Activated CD4-positive, alpha-beta T cell treated with anti-CD3 and anti-CD28 coated beads, Interleukin-2, Interleukin-4, amounts not matched to agents 100 ng/mL and 50 ng/mL, durations not matched to agents 16 hours and 8 hours (primary cell): ENCODE measurements at places on chromosomes 2 and 18.
A peak's percentile ranks its signal among the peaks of the same experiment; 100 is the strongest.

DNA sequence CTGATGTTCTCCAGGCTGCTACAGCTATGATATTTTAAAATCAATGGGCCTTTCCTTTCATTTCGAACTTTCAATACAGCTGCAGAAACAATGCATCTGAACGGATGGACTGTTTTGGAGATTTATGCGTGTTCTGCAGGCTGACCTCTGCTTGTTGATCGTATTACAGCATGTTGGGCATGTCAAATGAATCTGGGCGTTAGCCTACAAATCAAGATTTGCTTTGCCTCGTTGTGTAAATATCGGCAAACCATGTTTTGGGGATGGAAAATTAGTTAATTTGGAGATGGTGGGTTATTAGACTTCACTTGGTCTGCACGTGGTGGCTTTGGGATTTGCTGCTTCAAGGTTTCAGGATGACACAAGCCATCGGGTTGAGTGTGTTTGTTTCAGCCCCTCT is 129.3 kb downstream of the AGAP1 start:
- no peak for DNase-seq

- DNase-seq: no peak
Observed at GRCh38 chr2:161206471-161207032, 46.3 kb downstream of the TANK start.

DNA sequence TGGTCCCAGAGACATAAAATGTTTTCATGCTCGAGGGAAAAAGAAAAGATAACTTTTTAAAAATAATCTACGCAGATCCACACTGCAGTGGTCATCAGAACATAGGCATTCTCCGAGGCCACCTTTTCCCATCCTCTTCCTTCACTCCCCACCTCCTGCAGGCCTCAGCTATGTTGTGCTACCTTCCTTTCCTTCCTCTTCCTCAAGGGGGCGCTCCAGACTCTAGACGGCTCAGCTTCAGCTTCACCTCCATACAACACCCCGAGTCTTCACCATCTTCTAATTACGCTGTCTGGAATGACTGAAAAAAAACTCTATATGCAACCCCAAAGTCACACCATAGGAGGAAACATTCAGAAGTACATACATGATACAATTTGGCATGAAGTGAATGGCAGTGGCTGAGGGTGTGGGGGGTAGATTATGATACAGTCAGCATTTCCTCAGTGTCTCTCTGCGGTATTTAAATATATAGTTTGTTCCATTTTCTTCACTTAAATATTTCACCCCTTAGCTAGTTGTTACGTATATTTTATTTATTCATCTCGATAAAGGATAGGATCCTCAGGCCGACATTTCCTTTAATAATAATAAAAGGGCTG is 583.6 kb downstream of the IRS1 start:
- DNase-seq: peak; percentile 52

- no peak for DNase-seq
Observed at GRCh38 chr2:36737131-36737750, 40.7 kb downstream of the VIT start.

DNA sequence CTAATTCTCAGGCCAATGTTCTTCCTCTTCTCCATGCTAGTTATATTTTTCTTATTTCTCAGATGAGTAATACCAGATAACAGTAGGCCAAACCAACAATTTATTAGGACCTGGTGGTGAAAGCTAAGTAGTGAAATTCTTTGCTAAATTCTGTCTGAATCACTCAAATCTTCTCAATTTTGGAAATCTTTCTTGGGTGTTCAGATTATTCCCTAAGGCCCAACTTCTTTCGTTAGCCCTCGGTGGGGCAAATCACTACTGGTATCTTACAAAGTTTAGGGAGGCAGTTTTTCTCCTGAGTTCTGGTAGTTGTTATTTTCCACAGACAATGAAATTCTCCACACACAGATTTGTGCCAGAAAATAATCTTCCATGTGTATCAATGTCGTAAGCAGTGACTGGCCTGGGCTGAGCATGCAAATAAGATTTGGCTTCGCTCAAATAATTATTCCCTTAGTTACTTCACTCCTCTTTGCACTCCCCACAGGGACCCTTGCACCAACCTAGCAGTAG is 443.5 kb upstream of the SLC14A2 start:
- no peak for DNase-seq

DNA sequence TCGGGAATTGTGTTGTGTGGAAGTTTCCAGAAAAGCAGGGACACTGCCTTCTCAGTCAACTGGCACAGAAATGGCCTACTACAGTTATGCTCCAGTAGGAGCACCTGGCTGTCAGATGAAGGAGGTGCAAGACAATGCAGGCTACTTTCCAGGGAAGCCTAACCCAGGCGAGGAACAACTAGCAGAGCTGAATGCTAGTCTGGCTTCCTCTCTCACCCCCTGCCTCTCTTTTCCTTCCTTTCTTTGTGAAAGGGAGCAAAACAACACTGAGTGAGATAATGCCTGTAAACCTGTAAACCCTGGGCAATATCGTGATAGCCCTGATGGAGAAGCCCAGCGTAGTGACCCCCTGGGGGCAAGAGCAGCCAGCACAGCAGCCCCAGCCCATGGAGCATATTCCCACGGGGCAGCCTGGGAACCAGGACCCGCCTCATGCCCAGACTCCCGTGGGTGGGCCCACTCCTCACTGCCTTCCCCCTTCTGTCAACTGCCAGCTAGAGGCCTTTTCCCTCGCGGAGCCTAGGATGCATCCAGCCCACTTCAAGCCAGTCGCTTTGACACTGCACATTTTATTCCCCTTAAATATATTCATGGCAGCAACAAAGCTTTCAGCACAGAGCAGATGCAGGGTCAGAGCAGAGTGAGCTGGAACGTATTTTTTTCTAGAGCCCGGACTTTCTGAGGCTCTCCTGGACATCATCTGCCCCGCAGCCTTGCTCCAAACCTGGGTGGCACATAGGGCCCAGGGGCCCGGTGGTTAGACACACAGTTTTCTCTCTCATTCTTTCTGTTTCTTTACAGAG is 77.0 kb downstream of the PDCL3 start:
- no peak for DNase-seq

DNA sequence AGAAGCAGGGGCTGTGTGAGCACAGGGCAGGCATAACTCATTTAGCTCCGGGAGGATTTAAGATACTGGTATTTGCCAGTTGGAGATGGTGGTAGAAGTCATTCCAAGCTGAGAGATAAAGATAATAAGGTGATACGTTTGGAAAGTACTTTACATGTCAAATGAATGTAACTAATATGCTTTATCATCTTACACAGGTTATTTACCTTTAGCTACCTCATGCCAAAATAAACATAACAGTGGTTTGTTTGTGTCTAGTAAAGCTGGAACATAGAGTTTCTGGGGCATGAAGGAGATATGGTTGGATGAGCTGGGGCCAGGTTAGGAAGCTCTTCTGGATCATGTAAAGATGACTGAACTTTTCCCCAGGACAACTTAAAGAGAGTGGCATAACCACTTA is 126.9 kb upstream of the PIK3C3 start:
- no peak for DNase-seq

- DNase-seq: no peak
Observed at GRCh38 chr2:117960231-117960630, 53.6 kb downstream of the CCDC93 start.

DNA sequence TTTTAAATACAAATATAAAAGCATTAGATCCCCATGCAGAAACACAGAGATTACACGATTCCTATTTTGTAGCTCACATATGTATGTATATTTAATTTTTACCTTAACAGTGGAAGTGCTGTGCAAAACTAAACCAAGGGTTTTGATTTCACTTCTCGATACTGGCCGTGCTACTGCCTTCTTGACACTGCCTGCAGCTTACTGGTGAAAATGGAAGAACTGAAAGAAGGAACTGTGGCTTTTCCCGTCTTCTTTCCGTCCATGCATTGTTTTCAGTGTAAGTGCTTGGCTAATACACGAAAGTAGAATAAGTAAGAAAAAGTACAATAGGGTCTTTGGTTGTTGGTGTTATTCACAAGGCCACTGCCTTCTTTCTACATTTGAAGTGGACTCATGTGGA is 129.5 kb downstream of the NDUFA10 start:
- DNase-seq: no peak

GRCh38 chr2:85727798-85728197 is 26.0 kb upstream of the ATOH8 start:
- no peak for DNase-seq

DNA sequence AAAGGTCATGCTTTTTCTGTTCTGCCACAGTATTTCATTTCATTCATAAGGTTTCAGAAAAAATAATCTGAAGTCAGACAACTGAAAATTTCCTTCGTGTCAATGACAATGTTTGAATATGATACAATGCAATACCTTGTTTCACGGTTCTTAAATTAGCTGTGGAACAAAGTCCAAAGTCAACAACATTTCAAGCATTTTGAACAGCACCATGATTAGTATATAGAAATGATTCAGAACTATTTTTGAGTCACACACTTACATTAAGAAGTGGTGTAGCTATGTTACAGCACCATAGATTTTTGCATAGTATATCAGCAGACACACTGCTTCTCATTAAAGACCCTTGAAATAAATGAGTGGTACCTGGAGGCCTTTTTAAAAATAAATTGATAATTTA is 178.3 kb upstream of the DSEL start:
- no peak for DNase-seq

DNA sequence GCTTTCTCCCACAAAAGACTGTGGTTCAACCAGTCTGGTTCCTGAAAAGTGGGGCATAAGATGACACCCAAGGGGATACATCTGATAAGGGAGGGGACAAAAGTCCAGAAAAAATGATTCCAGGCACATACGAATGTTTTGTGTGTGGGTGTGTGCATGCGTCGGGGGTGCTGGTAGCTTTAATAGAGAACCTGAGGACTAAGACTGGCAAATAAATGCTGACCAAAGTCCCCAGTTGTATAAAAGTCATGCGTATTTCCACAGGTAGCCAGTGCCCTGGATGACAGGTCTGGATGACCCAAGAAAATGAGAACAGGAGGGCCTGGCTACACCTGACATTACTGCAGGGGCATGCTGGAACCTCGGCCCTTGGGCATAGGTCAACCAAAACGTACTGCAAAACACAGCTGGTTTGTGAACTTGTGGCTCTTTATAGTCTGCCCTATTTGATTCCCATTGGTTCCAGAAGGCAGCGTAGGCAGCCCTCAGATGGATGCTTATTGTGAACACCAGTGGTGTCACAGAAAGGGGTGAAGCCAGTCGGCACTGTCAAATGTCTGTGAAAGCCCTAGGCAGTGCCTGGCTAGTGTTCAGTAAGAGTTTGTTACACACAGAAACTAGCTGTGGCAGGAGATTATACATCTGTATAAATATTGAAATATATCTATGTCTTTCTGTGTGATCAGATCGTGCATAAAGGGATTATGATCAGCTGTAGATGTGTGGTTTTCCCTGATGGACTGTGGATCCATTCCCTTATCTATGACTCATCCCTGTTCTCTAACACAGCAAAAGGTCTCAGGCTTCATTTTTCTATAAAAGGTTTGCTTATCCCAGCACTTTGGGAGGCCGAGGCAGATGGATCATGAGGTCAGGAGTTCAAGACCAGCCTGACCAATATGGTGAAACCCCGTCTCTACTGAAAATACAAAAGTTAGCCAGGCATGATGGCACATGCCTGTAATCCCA is 58.3 kb downstream of the INSIG2 start:
- no peak for DNase-seq

DNA sequence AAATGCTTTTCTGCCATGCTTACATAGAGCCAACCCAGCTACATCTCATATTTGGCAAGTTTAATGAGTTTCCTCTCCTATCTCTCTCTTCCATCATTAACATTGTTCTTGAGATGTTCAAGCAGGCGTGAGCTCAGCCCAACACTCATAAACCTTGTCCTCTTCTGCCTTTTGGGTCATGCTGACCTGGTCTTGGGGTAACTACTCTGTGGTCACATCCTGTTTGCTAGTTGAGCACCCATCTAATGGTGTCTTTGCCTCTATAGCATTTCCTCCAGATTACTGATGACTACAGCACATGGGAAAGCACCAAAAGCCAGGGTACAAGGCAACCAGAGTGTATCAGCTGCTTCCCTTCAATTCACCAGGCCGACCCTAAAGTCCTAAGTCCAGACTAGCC is 366.9 kb upstream of the HNRNPA3 start:
- no peak for DNase-seq

- DNase-seq: no peak
Observed at GRCh38 chr18:41538751-41539150, 416.3 kb upstream of the PIK3C3 start.

DNA sequence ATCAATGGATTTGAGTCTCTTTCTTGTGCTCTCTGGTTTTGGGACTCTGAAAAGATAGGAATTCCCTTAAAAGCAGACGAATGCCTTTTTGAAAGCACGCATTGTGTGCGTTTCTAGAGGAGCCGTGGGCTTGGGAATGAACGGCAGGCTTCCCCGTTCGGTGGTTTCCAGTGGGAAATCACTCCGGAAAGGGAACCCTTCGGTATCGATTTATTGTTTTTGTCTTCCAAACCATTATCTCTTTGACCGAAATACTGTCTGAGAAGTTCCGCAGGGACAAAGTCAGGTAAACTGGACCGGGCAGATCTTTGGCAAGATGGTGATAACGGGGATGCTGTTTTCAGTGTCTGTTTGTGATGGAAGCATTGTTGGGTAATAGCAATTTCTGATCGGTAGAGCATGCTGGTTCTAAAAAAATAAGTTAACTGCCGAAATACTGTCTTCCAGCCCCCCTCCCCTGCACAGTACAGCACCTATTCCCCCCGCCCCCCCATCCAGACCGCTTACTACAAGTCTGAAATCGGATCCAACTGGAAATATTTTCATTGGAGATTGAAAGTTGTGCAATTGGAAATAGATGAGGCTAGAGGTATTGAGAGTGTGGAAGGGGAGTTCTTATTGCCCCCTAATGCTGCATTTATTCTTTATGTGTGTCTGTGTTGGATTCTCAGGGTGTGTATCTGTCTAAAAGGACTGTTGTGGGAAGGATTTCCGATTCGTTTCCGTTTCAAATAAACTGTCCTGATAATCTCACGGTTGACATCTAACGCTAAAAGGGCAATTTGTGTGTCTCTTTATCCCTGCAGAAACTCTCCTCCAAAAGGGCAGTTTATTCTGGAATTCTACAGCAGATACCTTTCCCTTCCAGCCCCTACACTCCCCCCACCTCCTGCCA is 635 bp downstream of the SETBP1 start:
- DNase-seq: no peak

GRCh38 chr2:71804281-71804751 is 343.3 kb downstream of the CYP26B1 start:
- DNase-seq: no peak

DNA sequence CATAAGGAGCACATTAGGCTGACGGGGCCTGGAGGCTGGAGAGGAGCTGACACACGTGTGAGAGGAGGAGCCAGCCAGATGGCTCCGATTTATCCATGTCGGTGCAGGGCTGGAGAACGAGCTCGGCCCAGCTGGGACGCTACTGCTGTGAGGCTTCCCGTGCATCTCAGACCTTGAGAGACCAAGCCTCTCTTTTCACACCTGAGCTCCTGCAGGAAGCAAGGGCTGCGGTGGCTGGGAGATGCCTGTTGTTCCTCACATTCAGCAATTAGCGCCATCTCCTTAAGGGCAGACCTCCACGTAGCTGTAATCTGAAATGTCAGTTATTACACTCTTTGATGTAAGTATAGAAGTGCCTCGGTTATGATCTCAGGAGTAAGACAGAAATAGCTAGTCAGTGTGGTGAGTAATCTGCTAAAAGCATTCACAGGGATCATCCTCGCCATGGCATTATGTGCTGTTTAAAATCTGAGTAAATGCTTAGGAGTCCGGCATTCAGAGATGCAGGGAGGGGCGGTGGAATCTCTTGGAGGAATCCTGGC is 107.9 kb downstream of the PRKCE start:
- DNase-seq: no peak
